ENCODE measurements at places on chromosomes 11 and 22.

DNA sequence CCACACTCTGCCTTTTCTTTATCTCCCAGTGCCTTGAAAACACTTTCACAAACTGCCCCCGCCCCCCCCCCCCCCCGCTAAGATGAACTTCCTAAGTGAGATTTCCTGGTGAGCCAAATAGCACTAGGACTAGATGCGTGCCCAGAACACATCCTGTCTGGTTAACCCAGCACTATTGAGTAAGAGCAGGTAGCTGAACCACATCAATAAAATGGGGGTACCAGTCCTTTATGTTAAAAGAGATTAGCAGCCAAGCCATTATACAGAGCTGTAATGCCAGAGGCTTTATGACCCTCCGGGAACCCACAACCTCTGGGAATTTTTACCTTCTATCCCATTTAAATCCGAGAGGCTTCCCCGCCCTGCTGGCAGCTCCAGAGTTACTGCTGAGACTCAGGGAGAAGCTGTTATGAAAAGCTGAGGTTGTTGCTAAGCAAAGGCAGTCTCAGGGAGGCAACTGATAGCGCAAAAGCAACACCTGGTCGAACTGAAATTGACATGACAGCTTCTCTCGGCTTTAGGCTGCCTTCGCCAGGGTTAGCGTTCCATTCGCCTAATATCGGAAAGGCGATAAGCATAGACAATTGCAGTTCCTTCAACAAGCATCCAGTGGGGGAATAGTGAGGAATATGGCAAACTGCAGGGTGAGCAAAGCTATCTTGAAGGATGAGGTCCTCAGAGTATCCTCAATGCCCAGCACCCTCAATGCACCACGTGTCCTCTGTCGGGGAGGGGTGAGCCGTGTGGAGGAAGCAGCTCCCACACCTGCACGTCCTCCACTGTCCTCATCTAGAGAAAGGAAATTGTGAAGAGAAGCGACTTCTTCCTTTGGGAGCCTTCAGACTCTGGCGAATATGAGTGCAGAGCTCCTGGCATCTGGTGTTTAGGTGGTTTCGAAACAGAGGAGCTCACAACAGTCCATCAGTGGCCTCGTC is 977.0 kb downstream of the NTM start:
- no peak for DNase-seq

DNA sequence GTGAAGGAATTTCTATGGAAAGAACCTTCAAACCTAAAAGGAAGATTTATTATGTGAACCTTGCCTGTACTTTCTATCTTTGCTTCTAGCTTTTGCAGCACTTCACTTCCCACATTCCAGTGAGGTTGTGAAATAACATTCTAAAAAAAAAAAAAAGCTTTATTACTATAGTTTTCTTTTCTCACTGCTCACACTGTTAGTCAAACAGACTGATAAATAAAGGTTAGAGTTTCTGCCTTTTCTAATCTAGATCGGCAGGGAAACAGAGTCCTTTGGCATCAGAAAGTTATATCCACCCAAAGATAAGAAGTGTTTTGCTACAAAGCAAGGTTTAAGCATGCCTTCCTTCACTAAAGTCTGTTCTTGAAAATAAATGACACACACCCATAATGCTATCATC is 2.8 kb downstream of the AAMDC start:
- DNase-seq: no peak

DNA sequence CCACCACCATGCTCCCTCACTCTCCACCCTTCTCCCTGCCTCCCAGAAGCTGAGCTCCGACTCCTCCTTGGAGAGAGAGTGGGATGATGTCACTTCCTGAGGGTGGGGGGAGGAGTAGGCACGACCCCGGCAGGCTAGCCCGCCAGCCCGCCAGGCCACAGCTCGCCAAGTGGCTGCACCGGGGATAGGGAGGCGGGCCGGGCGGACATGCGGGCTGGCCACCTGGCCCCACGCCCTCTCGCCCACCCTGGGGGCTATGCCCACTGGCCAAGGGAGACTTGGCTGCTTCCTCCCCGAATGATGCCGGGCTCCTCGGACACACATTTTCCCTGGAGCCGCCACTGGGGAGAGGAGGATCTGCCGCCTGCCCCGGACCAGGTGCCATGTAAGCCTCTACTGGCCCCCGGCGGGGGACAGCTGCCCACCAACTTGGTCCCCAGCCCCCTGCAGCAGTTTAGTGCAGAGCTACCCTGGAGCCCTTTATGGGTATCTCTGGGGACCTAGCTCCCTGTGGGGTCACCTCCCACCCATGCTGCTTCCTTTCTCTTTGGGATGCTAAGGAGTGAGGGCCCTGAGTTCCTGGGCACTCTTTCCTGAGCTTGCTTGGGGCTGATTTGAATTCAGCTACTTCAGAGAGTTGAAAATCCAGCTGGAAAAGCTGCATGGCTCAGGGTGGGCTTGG is 33.7 kb upstream of the MYRF start:
- no peak for DNase-seq

- no peak for DNase-seq
Measured at GRCh38 chr11:86790195-86790725, 10.1 kb upstream of the PRSS23 start.

GRCh38 chr11:43282607-43283440 is 29.0 kb upstream of the API5 start:
- DNase-seq: no peak

GRCh38 chr11:129910360-129910759 is 15.0 kb upstream of the NFRKB start:
- no peak for DNase-seq

DNA sequence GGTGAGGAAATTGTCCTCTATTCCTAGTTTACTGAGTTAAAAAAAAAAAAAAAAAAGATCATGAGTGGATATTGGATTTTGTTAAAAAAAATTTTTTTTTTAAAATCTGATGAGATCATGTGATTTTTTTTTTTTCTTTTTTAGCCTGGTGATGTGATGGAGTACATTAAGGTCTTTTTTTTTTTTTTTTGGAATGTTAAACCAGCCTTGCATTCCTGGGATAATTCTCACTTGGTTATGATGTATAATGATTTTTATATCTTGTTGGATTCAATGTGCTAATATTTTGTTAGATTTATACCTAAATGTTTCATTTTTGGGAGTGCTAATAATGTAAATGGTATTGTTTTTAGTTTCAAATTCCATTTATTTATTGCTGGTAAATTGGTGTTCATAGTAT is 43.3 kb downstream of the DDX10 start:
- no peak for DNase-seq

- no peak for DNase-seq
Measured at GRCh38 chr11:119193626-119194025, 8.4 kb downstream of the NHERF4 start.

GRCh38 chr11:3160252-3161031 is 4.7 kb downstream of the OSBPL5 start:
- no peak for DNase-seq

- no peak for DNase-seq
Measured at GRCh38 chr11:88411265-88411664, 73.7 kb upstream of the CTSC start.

- no peak for DNase-seq
Measured at GRCh38 chr11:70141486-70142220, 61.4 kb upstream of the FADD start.

- no peak for DNase-seq
Measured at GRCh38 chr22:32532820-32533128, 58.2 kb downstream of the FBXO7 start.

- DNase-seq: no peak
Measured at GRCh38 chr22:19637408-19638281, 76.7 kb upstream of the SEPTIN5 start.

GRCh38 chr22:17876306-17876831 is 102.1 kb upstream of the BID start:
- no peak for DNase-seq

GRCh38 chr11:83734120-83734519 is 448.0 kb upstream of the CCDC90B start:
- DNase-seq: no peak

GRCh38 chr11:65411681-65412070 is 10.9 kb upstream of the NEAT1 start:
- no peak for DNase-seq

GRCh38 chr22:42623301-42623751 is 8.6 kb upstream of the POLDIP3 start:
- no peak for DNase-seq

GRCh38 chr11:37474889-37475288 is 876.9 kb upstream of the RAG2 start:
- no peak for DNase-seq

- DNase-seq: no peak
Measured at GRCh38 chr11:117814204-117814765, 10.3 kb downstream of the FXYD2 start.

DNA sequence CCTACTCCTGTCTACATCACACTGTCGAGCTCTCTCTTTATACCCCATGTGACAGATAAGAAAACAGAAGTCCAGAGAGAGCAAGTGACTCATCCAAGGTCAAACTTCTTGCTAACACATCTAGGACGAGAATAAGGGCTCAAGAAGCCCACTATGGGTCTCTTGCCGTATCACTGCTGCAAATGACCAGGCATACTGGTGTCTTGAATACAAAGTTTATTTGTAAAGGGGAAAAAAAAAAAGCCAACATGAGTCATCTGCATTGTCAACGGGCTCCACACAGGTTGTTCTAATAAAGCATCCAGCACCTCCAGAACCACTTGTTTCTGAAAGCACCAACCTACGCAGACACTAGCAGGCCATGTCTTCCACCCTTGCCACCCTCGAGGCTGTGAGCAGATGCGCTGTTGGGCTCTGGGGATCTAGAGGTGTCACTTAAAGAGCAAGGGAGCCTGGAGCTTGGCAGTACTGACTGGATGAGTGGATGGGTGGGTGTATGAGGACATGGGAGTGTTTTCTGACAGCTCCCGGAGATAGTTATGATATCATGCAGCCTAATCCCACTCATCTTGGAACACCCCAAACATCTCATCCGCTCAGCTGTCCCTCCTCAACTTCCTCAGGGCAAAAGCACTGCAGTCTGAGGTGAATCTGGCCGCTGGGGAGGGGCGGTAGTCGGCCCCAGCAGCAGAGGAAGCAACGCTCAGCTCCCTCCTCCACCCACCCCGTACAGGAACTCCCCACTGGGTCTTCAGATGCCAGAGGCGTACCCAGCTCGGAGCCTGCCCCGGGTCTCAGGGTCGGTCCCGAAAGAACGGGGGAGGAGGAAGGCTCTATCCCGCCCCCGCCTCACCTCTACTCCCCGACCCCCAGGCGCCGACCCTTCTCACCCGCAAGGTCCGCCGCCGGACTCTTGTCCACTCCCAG is 1.0 kb downstream of the SMCO4 start:
- peak; percentile 21 for DNase-seq

GRCh38 chr11:80441821-80442220 is 1001.0 kb upstream of the TENM4 start:
- no peak for DNase-seq

GRCh38 chr11:20208622-20209111 is 48.4 kb upstream of the DBX1 start:
- no peak for DNase-seq

DNA sequence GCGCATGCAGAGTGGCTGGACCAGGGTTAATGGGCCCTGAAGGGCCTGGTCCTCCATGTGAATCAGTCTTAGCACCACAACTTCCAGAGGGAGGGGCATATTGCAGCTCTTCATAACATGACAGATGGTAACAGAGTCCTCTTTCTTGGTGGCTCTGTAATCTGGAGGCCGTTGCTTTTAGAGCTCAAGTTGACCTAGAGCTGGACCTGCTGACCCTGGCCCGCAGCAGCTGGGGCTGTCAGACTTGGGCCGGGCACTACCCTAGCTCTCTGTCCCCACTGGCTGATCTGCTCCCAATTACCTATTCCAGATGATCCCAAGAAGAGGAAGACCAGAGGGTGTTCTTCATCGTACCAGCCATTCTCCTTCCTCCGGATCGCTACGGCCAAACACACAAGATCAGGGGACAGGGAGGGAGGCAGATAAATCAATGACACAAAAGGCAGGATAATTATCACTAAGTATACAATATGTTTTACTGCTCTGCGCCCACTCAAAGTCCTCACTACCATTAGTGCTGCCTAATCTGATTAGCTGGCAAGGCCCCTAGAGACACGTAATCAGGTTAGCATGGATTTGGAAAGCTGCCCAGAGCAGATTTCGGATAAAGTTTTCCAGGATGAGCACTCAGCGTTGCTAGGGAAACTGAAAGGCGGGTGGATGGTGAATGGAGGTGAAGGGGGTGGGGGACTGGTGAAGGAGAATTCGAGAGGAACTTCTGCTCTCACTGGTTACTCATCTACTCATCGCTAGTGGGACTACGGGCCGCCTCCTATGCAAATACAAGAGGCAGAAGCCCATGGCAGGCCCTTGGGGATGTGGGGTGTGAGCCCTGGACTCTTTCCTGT is 64.5 kb upstream of the PHOX2A start:
- no peak for DNase-seq

GRCh38 chr22:38298312-38299005 is 18.8 kb downstream of the CSNK1E start:
- DNase-seq: peak; percentile 27

GRCh38 chr11:41950470-41951143 is 491.2 kb upstream of the LRRC4C start:
- no peak for DNase-seq
